ENCODE measurements at places on chromosomes 7 and 10.

DNA sequence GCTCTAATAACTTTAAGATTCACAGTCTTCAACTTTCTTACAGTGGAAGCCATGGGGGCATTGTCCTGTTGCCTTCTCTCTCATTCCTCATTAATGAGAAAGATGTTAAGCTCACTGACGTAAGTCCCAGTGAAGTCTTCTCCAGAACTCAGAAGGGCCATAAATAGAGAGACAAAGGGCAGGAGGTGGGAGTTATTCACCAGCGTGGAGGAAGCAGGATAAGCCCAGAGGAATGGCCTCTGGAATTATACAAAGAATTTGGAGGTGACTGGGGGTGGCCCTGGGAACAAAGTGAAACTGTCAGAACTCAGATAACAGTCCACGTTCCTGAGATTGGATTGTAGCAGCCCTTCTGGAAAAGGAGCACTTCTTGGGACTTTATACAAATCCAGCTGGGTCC, 52.4 kb downstream of the SORBS1 start:
- no peak for DNase-seq

DNA sequence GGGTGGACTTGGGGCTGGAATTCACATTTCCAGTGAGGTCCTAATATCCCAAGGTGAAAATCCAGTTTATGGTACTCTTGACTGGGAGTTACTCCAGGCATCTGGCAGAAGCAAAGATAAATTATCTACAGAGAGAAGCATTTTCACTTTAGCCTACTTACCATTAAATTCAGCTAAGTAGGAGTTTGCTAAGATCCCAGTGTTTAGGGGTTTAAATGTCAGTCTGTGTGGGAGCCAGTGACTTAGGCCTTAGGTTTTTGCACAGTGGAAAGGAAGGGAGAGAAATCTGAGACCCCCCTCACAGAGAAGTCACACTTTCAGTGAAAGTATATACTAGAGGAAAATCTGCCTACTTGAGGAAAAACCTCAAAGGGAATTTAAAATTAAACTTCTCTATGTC, 134.2 kb downstream of the IQUB start:
- DNase-seq = no peak

GRCh38 chr10:124696446-124697392, 47.5 kb downstream of the FAM53B start:
- no peak for DNase-seq

DNA sequence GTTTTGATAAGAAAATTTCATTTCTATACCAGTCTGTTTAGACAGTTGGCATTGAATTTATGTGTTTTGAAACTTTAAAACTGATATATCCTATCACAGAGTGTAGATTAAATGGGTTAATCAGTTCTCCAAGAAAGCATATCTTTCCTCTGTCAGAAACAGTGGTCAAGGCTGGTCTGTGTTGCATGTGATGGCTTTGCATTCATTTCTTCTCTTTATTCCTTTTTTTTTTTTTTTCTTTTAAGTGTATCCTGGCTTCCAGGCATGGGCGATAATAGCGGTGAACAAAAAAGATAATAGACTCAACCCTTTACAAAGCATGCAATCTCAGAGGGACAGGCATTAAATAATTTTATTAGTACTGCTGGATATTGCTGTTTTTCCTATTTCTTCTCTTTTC, 136.6 kb downstream of the LRRC4 start:
- DNase-seq = no peak

DNA sequence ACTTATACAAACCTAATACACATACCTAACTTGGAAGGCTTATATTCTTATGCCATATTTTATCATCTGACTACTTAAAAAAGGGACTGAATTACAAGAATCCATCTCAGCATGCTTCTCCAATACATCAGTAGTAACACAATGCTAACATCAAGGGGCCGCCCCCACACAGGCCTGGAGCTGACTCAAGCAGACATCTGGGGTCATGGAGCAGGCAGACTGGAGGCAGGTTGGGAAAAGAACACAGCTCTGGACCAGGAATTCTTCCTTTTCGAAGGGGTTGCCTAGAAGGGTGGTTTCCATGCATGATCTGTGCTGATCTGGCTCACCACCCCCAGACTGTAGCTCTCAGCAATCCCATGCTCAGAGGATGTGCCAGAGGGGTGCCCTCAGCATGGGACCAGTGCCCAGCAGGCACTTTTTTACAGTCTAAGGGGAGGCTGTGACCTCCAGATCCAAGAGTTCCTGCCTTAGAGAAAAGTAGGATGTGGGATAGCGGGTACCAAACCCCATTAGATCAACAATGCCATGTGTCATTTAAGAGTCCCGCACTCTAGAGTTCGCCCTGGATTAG, 26.1 kb upstream of the DUSP5 start:
- DNase-seq = no peak

- DNase-seq = peak; percentile 52
Measured at GRCh38 chr7:139603896-139604295, 80.4 kb downstream of the CLEC2L start.

- no peak for DNase-seq
Measured at GRCh38 chr10:44981172-44982113, 2.8 kb upstream of the DEPP1 start.

DNA sequence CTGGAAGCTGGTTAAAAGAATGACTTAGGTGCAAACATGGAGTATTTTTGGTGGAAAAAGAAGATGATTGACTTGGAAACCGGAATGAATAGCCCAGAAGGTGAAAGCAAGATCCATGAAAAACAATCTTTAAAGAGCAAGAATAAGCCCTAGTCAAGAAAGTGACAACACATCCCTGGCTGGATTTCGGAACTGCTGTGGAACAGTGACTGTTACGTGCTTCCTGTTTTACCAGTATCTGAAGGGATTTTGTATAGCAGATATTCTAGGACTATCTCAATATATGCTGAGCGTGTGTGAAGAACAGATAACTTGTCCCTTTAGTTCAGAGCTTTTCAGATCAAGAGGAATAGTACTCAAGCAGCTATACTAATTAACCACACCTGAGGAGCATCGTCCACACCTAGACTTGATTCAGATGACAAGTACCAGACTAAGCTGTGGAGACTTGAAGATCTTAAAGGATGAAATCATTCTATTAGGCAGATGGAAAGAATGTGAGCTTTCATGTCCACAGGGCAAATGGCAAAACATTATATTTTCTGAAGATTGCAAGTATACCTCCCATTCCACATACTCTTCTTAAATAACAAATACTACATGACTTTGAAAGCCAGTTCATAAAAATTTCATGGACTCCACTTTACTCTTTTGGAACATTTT, 11.5 kb upstream of the TES start:
- DNase-seq = no peak

DNA sequence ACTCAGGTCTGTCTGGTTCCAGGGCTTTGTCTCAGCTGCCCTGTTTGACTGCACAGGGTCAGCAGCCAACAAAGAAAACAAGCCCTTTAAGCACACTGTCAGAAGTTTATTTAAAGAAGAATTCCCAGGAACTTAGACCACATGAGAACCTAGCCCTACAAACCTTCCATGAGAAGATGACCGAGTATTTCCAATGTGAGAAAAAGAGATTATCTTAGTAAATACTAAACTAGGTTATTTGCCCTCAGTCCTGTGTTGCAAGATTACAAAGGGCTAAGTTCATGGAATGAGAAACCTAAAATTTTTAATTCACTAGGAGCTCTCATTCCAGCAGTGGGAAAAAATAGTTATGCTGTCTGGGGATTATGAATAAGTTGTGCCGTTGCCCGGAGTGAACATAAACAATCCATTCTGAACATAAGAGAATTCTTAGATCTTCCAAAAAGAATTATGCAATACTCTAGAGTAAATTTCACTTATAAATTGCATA, 46.7 kb downstream of the NOC3L start:
- no peak for DNase-seq

GRCh38 chr7:51129527-51130472, 186.8 kb downstream of the COBL start:
- DNase-seq = no peak

GRCh38 chr10:23314835-23315239, 29.8 kb downstream of the C10orf67 start:
- DNase-seq = peak; percentile 48

DNA sequence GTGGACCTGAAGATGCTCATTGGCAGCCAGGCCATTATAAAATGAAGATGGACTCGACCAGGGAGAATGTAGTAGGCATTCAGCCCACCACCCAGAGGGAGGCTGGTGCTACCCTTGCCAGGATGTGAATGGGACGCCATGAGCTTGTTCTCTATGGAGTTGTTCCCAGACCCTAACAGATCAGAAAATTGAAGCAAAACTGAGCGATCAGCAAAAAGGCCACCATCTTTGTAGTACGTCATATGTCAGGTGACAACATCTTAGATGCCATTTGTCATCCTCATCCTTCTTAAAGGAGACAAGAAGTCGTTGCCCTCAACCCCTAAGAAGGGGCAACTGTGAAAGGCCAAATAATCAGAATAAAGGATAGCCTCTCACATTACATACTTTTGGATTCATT, 61.7 kb downstream of the DOCK1 start:
- no peak for DNase-seq

- no peak for DNase-seq
Measured at GRCh38 chr7:32314761-32315160, 175.4 kb downstream of the LSM5 start.

DNA sequence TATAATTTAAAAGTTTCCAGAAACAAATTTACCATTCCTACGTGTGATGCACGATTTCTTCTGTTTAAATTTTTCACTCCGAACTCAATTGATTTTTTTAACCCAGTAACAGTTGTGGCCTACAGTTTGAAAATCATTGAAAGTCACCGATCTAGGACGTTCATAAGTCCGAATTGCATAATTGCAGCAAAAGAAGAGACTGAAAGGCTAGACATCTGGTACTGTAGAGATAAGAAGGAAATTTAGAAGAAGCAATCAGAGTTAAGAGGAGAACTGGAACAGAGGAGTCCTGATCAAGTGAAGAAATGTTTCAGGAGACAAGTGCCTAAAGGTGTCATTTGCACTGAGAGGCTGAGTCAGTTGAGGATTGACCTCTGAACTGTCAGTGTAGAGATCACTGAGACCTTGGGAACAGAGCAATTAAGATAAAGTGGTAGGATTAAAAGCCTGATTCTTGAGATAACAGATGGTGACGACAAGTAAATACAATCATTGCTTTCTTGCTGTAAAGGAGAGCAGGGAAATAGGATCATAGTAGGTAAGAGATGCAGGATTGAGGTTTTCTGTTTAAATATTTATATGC, 73.5 kb downstream of the ZFAND4 start:
- DNase-seq = no peak

DNA sequence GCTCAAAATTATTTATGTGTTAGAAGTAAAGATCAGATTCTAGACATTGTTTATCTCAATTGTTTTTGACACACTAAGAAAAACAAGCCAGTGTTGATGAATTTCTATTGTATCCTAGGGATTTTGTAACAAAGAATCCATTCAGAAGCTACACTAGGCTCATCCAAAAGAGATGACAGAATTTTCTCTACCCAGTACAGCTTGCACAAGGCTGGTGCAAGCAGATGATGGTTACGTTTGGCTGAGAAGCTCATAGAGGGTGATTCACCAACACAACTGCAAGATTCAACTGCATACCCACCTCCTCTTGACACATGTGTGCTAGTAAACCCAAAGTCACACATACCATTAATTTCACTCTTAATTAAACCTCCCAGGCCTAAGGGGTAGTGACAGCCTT, 20.8 kb downstream of the GRM3 start:
- DNase-seq = no peak

DNA sequence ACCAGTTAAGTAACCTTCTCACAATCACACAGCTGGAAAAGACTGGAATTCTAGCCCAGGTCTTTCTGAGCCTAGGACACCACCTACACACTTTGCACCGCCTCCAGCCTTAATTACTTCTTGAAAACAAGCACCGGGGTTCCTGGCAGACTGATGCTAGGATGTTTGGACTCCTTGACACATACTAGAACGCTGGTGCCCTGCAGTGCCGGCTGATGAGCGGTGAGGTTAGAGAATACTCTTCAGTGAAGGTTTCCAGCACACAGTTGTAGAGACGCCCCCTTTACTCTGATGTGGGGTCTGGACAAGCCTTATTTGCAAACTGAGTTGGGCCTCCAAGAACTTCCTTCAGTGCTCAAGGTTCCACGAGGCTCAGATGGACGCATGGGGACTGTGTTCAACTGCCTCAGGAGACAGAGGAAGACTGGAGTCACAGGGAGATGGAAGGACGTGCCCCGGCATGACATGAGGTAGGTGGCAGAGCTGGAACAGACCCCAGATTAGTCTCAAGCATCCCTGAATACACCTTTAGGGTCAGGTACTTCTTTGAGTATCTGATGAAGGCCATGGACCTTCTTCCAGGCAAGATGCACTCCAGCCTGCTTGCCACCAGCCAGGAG, 89.6 kb downstream of the COBL start:
- DNase-seq = no peak

DNA sequence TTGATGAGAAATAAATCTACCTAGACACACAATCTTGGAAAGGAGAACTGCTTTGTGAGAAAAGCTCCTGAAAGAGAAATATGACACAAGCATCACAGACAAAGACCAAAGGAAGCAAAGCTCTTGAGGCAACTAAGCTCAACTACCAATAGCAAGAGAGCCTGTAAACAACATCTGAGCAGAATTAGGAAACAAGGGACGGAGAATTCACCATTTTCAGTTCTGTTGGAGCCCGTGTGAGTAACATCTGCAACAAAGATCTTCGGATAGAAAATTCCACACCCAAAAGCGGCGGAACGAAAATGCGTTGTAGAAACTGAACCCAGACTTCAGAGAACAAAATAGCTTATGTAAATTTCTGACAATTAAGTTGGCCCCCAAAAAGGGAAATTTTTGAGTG, 909.9 kb upstream of the MBL2 start:
- no peak for DNase-seq

- no peak for DNase-seq
Measured at GRCh38 chr7:112790586-112791003, 402 bp upstream of the TMEM168 start.

- no peak for DNase-seq
Measured at GRCh38 chr7:80498481-80499349, 13.1 kb downstream of the GNAT3 start.

DNA sequence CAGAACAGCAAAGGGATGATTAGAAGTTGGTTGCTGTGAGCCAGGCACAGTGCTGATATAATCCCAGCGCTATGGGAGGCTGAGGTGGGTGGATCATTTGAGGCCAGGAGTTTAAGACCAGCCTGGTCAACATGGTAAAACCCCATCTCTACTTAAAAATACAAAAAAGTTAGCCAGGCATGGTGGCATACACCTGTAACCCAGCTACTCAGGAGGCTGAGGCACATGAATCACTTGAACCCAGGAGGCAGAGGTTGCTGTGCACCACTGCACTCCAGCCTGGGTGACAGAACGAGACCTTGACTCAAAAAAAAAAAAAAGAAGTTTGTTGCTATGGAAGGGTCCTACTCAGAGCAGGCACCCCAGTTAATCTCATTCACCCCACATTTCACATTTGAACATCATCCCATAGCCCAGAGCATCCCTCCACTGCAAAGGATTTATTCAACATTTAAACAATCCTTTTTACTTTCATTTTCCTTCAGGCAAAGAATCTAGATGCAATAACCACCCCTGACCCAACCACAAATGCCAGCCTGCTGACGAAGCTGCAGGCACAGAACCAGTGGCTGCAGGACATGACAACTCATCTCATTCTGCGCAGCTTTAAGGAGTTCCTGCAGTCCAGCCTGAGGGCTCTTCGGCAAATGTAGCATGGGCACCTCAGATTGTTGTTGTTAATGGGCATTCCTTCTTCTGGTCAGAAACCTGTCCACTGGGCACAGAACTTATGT, 4.1 kb downstream of the IL6 start:
- no peak for DNase-seq

- no peak for DNase-seq
Measured at GRCh38 chr7:156668130-156668741, 27.7 kb downstream of the RNF32 start.
